ENCODE measurements at places on chromosomes 3 and 15.

- DNase-seq = no peak
These were observed 208.3 kb upstream of the SLITRK3 start for GRCh38 chr3:165404357-165405027.

DNA sequence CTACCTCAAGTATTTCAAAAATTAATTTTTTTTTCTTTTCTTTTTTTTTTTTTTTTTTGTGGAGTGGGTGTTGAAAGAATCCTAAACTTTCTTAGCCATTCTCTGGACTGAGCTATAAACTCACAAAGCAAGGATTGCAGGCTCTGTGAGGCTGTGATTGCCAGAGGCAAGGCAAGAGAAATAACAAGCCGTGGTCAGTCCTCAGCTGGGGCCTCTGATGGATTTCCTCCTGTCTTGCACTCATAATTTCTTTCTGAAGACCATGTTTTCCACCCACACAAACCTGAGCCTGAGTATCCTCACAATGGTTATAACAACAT lies 1.3 kb downstream of the CX3CR1 start:
- no peak for DNase-seq

GRCh38 chr3:172965256-172965655 lies 175.8 kb downstream of the SPATA16 start:
- no peak for DNase-seq

DNA sequence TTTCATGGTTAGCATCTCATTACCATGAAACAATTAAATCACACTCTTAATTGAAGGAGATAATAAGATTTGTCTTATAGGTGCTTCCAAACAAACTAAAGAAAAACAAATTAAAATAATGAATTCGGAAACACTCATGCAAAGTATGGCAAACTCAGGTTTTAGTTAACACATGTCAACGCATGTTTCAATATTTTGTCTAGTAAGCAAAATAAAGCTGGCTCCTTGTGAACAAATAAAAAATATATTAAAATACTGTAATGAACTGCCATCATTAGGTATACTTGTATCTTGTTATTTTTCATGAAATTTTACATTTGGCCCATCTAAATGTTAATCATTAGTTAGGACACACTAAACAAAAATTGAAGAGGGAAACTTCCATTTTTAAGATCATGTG lies 519.2 kb downstream of the MECOM start:
- DNase-seq = no peak

DNA sequence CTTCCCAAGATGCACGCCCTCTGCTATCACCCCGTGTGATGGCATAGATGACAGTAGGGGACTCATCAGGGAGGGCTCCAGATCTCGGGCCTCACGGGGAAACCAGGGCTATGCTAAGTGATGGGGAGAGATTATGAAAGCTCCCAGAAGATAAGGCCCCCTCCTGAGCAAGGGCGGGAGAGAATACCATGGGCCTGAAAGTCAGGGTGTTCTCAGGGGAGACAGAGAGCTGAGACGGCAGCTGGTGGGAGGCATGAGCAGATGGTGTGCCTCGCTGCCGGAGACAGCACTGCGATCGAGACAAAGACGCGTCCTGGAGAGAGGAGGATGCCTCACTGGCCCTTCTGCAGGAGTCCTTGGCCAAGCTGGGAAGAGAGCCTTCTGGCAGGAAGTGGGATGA lies 106.5 kb upstream of the ADPGK start:
- DNase-seq = no peak

GRCh38 chr3:114558271-114558670 lies 264.4 kb downstream of the TIGIT start:
- DNase-seq = no peak

DNA sequence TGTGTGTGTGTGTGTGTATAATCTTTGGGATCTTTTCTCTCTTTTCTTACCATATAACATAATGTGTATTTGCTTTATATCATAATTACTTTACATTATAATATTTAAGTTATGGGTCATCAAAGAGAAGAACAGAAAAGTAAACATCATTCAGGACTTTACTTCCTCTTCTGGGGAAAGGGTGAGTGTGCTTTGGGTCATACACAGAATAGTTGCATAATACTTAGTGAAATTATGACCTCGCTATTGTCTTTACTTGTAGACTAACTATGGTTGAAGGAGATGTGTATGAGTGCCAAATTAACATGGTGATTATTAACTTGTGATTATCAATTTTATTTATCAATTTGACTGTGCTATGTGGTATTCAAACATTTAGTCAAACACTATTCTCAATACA lies 1086.9 kb downstream of the DIPK2A start:
- no peak for DNase-seq

GRCh38 chr15:42419369-42419768 lies 60.1 kb downstream of the CAPN3 start:
- DNase-seq = no peak

GRCh38 chr3:123733805-123734526 lies 149.1 kb upstream of the HACD2 start:
- peak; percentile 52 for DNase-seq

- no peak for DNase-seq
These were observed 125.3 kb downstream of the IGF1R start for GRCh38 chr15:98773616-98774015.

Data from ascending aorta (tissue), 2 donors.